ENCODE measurements at places on chromosomes 12 and 14.

- no peak for DNase-seq
Measured at GRCh38 chr14:69360438-69361108, 37.5 kb downstream of the ERH start.

DNA sequence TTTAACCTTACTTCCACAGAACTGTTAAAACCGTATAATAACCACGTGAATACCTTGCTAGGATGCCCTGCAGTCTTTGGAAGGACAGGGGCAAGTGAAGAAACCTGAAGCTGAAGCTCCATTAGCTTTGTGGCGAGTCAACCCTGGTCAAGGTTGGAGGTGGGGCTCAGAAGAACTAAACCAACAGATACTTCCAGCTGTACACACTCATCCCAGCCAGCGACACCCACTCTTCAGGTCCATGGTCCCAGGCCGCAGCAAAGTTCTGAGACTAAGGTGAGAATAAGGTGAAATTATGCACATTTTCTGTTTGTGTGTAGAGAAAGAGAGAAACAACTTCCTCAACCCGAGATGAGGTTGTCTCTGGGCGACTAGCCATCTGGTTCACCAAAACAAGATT, 77.6 kb downstream of the NTF3 start:
- no peak for DNase-seq

GRCh38 chr12:93186131-93186530, 191.6 kb upstream of the NUDT4 start:
- no peak for DNase-seq

GRCh38 chr12:122318607-122319605, 52.6 kb upstream of the VPS33A start:
- DNase-seq = no peak

DNA sequence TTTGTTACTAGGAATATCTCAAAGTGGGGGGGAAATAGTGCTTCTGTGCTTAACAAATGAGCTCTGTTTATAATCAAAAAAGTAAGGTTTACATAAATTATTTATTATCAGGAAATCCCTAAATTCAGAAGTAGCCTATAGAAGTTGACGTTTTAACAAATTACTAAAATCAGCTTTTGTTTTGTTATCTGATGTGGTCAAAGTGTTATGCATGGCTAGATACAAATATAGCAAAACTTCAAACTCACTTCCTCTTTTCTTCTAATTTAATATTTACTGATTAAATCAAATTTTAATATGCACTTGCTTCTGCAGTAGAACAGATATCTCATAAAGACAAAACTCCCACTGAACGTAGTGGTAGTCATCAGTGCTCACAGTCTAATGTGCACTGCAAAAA, 47.5 kb downstream of the GARIN6 start:
- DNase-seq = no peak

DNA sequence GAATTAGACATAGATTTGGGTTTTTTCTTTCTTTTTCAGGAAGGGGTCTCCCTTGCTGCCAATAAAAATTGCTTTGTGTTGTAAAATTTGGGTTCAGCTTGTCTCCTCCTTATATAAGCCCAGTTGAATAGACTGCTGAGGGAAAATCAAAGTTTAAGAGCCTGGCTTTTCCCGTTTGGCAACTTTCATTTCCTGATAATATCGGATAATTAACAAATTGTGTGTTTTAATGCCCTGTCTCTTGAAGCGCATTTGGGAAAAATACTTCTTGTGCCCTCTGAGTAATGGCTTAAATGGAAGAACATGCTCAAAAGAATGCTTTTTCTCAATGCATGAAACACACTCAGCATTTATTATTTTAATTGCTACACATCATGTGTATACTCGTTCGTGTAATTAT, 198.0 kb upstream of the DCN start:
- no peak for DNase-seq

- DNase-seq = no peak
Measured at GRCh38 chr14:43475757-43476156, 1031.3 kb downstream of the FSCB start.

GRCh38 chr14:45679853-45680252, 426.9 kb upstream of the MIS18BP1 start:
- no peak for DNase-seq

DNA sequence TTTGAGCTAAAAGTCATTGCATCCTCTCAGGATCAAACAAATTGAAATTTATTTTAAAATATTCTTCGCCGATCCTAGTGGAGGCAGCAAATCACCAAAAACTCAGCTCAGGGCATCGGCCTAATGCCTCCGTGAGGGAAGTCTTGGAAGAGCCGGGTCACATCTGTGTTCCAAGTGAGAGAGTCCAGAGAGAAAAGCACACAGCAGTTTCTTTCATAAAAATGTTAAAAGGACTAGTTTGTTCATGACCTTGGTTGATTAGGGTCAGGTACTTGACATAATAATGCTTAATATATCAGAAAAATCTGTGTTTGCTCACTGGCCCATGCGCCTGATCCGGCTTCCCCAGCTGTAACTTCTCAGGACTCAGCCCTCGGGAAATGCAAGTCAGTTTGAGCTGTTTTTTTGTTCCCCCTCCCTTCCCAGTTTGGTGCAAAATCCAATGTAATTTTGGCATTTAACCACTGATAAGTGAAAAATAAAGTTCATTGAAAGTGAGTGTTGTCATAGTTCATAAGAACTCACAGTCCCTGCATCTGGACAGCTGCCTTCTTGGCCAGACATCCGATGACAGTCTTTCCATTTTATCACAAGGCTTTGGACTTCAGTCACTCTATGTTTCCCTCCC, 161.7 kb downstream of the CAND1 start:
- DNase-seq = no peak

DNA sequence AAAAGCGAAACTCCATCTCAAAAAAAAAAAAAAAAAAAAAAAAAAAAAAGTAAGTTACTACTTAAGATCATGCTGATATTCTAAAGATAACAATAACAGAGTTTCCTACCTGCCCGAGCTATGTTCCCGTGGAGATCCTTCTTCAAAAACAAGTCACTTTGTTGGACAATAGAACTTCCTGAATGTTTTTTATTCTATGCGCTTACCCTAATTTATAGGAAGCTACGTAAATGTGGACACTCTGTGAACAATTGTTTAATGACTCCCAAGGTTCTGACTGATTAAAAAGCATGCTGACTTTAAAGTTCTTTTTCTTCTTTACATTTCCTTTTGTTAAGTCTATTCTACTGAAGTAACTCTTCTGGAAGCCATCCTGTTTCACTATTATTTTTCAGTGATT, 52.5 kb downstream of the FGD4 start:
- no peak for DNase-seq

DNA sequence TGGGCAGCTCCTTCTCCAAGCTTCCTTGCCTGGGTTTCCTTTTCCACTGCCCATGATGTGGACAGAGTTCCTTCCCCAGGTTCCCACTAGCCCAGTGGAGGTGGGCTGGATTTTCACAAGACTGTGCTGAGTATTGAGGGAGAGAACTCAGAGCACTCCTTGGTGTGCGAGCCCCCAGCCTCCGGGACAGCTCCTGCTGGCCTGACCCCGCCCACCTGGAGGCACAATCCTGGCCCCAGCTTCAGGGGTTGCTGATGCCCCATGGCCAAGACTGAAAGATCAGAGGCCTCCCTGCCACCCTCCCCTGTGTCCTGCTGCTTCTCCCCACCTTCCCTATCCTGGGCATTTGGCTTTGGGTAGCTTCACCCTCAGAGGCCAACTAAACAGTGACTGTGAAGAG, 7.7 kb downstream of the KCNH3 start:
- no peak for DNase-seq

- DNase-seq = no peak
Measured at GRCh38 chr14:96066976-96067375, 27.8 kb downstream of the C14orf132 start.

GRCh38 chr12:39779768-39780340, 160.3 kb upstream of the ABCD2 start:
- DNase-seq = no peak

GRCh38 chr12:63930971-63931370, 86.5 kb downstream of the SRGAP1 start:
- no peak for DNase-seq

DNA sequence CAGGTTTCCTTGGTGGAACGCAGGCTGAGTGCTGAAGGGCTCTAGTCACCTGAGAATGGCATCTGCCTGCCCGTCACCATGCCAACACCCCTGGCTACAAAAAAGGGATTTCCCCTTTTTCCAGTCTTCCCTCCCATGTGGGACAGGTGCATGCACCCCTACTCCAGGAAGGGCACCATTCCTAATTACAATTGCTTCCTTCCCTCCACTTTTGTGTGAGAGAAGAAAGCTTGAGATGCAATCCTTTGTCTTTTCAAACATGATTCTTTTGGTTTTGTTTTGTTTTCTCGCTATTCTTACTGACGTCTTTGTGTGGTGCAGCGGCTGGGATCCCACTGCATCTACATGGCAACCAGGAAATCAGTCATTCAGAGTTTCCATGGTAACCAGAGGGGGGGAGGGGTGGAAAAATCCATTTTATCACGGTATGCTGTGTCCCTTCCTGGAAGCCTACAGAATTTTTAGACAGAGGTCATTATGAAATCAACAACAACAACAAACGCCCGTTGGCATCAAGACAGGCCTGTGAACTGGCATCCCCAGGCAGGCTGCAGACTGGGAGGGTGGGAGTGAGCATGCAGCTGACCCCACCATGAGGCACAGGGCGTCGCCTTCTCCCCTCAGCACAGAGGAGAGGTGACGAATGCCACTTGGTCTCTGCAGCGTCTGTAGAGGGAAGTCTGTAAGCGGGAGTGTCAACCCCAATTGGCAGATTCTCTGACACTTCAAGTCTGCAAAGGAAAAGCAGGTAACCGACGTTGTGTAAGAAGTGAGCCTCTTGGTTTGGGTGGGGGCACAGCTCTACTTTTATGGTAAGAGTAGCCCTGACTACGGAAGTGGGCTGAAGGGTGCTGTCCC, 13.6 kb upstream of the GNG2 start:
- peak; percentile 89 for DNase-seq

DNA sequence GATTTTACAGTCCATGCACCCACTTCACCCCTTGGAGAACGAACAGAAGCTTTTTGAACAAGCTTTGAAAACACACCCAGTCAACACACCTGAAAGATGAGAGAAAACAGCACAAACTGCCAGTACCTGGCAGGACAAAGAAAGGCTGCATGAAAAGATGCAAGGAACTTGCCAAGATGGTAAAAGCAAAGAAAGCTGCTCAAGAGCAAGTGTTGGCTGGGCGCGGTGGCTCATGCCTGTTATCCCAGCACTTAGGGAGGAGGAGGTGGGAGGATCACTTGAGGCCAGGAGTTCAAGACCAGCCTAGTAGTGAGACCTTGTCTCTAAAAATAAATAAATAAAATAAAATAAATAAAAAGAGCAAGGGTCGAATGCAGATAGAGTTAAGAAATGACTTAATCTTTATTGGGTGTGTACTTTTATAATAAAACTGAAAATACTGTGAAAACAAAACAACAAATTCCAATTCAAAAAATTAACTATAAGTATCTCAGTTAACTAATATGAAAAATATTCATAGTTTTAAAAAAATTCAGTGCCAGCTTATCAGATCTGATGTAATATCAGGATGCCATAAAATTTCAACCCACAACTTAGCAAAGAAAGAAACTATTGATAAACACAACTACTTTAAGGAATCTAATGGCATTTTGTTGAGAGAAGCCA, 59.2 kb downstream of the HECTD4 start:
- DNase-seq = no peak

GRCh38 chr14:93688820-93689219, 99.5 kb downstream of the PRIMA1 start:
- DNase-seq = no peak

- no peak for DNase-seq
Measured at GRCh38 chr12:78407722-78408121, 456.9 kb upstream of the SYT1 start.

GRCh38 chr12:30111719-30112118, 328.0 kb upstream of the TMTC1 start:
- DNase-seq = no peak

GRCh38 chr12:108989376-108989775, 31.5 kb downstream of the SVOP start:
- DNase-seq = no peak

- DNase-seq = no peak
Measured at GRCh38 chr12:85007836-85008235, 28.2 kb downstream of the TSPAN19 start.

- DNase-seq = no peak
Measured at GRCh38 chr12:49633703-49634345, 10.5 kb downstream of the PRPF40B start.

DNA sequence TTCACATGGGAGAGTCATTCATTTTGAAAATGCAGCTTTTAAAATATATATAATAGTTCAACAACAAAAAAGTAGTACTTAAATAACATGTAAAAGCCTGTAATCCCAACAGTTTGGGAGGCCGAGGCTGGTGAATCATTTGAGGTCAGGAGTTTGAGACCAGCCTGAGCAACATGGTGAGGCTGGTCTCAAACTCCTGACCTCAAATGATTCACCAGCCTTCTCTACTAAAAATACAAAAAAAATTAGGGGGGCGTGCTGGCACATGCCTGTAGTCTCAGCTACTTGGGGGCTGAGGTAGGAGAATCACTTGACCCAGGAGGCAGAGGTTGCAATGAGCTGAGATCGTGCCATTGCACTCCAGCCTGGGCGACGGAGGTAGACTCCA, 256.3 kb upstream of the RGS6 start:
- no peak for DNase-seq

DNA sequence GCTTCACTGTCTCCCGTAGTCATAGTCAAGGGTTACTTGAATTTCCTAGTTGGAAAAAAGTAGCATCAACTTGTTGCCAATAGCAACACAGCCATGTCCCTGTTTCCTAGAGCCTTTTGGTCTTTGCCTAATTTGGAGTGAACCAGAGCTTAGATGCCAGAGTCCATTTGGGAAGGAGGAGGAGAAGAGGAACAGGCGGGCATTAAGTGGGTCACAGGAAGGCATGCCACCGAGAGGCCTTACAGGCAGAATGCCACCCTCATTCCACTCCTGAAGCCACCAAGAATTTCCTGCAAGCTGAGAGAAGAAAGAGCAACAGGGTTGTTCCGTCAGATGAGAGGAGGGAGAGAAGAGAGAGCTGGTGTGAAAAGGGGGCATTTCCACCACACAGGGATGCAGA, 339.5 kb downstream of the DPF3 start:
- DNase-seq = no peak

GRCh38 chr12:4118601-4119156, 154.9 kb upstream of the CCND2 start:
- no peak for DNase-seq

GRCh38 chr12:1013618-1014489, 22.8 kb downstream of the ERC1 start:
- DNase-seq = no peak

GRCh38 chr14:94203473-94204210, 29.5 kb downstream of the PPP4R4 start:
- DNase-seq = no peak

- DNase-seq = no peak
Measured at GRCh38 chr14:75884198-75884611, 97.6 kb downstream of the TGFB3 start.

DNA sequence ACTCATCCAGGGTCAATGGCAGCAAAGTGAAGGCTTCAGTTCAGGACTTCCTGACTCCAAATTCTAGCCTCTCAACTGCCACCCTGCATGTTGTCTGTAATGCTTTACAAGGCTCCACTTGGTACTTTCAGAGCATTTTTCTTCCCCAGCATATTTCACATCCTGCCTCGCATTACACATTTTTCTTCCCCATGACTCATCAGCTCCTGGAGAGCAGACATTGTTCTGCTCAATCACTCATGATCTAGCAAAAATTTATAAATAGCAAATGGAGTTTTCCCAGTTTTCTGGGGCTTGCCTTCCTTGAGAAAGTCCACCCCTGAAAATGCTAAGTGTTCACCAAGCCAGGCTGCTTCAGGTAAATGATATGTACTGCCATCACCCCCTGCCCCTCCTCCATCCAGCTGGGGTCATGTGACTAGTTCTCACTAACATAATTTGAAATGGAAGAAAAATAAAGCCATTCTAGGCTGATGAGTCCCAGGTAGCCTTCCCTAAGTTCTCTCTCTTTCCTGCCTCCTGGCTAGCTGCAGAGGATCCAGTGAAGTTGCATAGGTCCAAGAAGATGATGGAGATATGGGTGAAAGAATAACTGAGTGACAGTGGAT, 69.4 kb downstream of the ARMH4 start:
- no peak for DNase-seq

All from activated CD4-positive, alpha-beta T cell treated with anti-CD3 and anti-CD28 coated beads for 4 hours (primary cell).